Renal cortex interstitium (tissue), 15 donors: ENCODE measurements at places on chromosomes 11 and 22. TPM values are rescaled to one million over a fixed set of nuclear protein-coding genes. Genes with fewer than 3 reads are reported as not detected.

UBE4A gene
- 34.8 TPM for polyA plus RNA-seq

- no peak for DNase-seq
Measured at GRCh38 chr22:45321827-45322226, 12.1 kb downstream of the FAM118A start.

DNA sequence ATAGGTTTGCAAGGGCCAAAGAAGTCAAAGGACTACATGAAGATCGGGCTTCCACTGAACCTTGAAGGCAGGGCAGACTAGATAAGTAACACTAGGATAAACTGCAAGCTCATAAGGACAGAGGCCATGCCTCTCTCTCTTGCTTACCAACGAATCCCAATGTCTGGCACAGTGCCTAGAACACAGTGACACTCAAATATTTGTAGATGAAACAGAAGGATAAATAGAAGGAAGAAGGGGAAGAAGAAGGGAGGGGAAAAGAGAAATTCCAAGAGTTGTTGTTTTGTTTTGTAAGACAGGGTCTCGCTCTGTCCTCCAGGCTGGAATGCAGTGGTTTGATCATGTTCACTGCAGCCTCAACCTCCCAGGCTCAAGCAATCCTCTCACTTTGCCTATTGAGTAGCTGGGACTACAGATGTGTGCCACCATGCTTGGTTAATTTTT, 26.9 kb downstream of the SIK3 start:
- DNase-seq: no peak

DNA sequence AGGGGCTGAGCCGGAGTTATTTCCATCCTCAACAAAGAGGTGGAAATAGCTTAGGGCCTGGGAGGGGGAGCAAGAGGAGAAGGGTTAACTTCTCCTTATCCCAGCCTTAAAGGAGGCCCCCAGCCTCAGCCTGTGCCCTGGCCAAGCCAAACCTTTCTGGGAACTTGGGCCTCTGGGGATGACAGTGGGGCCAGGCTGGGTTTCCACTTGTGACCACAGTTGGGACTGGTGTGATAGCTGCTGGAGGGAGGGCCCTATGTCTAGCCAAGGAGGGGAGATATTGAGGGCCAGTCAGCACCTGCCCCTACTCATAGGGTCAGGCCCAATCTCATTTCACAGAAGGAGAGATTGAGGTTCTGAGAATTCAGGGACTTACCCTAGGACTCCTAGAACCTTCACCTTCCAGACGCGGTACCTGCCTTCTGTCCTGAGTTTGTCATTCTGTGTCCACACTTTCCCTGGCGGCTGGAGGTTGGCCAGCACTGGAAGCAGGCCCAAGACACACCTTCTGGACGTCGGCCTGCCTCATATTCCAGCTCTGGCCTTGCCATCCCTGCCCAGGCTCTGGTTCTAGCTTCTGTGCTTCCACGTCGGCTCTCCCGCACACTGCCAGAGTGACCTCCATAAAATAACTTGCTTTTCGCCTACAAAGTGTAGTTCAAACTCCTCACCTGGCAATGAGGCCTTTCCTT, 3.1 kb downstream of the RELT start:
- no peak for DNase-seq

GRCh38 chr11:73284106-73284505, 12.0 kb downstream of the P2RY6 start:
- no peak for DNase-seq

DNA sequence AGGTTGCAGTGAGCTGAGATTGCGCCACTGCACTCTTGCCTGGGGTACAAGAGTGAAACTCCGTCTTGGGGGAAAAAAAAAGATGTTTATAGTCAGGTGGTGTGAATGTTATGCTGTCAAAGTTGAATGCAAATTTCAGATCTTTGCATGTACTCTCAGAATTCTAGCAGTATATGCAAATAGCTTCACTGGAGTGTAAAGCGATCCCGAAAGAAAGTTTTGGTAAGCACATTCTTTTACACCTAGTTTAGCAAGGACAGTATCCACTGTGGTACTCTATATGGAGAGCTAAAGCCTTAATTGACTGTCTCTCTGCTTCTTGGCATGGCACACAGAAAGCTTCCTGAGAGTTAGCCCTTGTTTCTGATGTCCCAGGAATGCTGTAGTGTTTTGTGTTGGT, 4.0 kb downstream of the JAM3 start:
- no peak for DNase-seq

DNA sequence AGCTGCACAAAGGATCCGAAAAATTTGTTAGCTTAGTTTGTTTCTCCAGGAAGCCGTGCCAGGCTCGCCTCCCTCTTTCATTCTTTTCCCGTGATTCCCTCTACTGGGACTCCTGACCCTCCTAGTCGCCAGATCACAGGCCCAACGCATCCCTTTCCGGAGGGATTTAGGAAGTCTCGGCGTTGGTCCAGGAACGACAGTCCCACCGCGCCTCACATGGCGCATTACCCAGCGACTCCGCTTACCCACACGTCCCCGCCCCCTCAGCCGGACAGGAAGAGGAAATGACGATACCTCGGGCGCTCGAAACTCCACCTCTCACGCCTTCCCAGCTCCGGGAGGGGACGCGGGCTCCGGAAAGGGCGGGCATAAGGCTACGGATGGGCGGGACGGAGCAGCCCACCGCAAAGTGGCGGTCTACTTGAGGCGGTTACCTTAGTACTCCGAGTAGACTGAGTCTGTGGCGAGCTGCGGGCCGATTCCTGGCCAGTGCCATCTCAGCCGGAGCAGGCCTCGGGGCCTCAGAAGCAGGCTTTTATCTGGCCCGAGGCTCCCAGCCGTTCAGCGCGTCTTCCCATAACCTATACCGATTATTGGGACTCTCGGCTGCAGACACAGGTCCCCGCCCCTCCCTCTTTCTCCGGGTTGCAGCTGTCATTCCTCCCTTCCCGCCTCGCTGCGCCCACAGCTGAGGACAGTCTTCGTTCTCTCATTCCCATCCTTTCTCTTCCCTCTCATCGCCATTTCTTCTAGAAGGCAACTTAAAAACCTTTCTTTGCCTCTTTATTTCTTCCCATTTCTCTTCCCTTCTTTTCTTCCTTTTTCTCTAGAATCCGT, at the start of gene CCDC15:
Gene CCDC15 (plus strand): TSS at position 450 of the 837 bp plus-strand sequence. CDS start 531 bp downstream, outside the sequence.
- peak; percentile 98 for DNase-seq

DNA sequence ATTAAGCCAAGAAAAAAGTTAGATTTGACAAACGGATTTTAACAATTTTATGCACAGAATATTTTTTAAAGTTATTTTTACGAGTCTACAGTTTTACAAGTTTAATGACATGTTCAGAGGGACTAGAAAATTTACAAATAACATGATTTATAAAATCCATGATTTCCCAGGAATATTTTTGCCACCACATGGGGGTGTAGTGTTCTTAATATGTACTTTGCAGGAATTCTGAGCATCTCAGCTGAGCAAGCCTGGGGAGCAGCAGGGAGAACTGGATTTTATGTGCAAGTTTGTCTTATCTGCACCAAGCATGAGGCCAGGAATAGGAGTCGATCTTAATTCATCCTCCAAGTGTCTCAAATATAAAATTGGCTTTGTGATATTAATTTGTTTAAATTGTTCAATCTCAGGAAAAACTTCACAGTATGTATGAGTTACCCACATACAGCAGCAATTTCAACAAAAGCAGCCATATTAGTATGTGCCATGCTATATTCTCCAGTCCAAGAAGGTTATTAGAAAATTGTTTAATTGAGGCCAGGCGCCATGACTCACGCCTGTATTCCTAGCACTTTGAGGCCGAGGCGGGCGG, 826.3 kb downstream of the DLG2 start:
- no peak for DNase-seq

GRCh38 chr11:121152764-121153163, 51.7 kb downstream of the TECTA start:
- no peak for DNase-seq

DNA sequence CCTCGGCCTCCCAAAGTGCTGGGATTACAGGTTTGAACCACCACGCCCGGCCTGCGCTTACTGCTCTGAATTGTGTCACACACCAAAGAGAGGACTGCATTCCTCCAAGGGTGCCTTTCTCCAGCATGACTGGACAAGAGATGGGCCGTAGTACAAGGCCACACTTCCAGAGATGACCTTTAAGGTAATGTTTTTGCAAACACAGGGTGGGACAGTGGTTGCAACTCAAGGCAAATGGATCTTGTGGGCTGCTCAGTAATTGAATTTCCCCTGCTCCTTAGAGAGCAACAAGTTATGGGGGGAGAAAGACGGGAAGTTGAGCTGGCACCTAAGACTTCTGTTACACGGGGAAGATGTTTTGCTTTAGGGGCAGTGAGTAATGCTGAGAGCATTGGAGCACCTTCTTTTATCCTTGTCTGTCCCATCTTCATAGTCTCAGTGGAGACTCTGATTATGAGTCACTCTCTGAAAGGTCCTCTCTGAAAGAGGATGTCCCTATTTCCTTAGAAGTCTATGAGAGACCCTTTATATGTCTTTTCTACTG, 66.3 kb downstream of the C11orf91 start:
- DNase-seq: no peak

GRCh38 chr11:70468256-70469195, 70.2 kb downstream of the CTTN start:
- DNase-seq: no peak

DNA sequence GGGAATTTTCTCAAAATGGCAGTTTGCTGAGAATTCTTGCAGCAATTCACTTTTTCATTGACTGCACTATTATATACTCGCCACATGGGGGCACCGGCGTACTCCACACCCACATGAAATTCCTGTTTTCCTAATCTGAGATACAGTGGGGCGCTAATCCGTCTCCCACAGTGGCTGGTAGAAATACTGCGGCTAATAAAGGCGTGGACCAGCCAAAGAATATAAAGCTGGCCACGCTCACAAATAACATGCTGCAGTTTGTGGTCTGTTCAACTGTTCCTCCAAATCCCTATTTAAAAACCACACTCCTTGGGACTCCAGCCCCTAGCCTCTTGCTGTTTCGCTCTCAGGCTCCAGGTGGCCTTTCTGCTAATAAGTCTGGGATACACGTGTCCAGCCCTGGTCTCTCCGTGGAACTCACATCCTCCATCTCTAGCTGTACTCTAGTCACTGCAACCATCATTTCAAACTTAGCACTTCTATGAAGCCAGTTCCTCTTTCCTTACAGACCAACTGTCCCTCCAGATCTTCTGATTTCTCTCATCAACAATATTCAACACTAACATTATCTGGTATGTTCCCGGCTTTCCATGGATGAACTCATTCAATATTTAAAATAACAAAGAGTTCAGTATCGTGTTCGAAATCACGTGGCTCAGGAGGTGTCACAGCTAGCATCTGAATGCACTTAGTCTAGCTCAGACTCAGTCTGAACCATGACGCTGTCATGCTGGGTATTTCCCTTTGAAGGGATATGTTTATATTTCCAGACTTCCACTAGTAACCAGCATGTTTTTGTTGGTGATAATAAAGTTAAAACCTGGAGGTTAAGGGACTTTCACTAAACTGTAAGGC, 22.0 kb downstream of the TBRG1 start:
- DNase-seq: no peak
